ENCODE measurements at places on chromosomes 1 and 21.

DNA sequence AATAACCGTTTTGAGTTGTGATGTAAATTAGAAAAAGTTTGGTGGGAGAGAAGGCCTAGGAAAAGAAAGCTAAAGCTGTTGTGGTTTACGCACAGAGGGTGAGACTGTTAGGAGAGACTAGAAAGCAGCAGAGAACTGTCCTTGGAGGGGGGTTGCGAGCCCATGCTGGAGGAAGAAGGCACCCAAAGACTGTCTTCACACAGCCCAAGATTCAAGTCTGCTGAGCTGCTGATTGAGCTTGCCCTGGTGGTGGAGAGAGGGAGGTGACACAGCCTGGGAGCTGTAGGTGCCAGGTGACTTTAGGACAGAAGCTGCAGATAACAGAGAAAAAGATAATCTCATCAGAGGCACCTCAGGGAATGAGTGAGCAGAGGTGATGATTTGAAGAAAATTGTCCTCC lies 18.3 kb upstream of the TLR5 start:
- no peak for DNase-seq

DNA sequence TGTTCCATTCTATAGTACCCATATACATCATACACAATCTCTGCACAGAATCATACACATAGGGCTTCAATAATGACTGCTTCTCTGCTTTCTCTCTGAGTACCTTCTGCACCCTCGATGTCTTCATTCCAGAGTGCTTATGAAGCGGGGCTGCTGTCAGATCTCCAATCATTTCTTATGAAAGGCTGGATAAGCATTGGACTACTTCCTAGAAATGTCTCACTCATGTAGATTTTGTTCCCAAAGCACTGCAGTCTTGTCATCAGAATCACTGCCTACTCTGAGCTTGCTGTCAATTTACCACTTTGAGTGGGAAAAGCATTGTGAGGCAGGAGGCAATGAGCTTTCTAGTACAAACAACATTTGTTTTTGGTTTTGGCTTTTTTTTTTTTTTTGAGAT lies 179.0 kb downstream of the SLC35F3 start:
- DNase-seq, result no peak

GRCh38 chr1:154733621-154734020 lies 125.6 kb upstream of the ADAR start:
- no peak for DNase-seq

- DNase-seq, result no peak
Observed at GRCh38 chr21:30206551-30207251, 9.2 kb downstream of the CLDN8 start.

GRCh38 chr1:233357595-233358397 lies 30.3 kb downstream of the MAP3K21 start:
- DNase-seq, result no peak
